DMS79 (cell line): ENCODE measurements at places on chromosomes 6 and 20.

- DNase-seq = no peak
These were observed 19.9 kb upstream of the BPIFA2 start for GRCh38 chr20:33148040-33148439.

DNA sequence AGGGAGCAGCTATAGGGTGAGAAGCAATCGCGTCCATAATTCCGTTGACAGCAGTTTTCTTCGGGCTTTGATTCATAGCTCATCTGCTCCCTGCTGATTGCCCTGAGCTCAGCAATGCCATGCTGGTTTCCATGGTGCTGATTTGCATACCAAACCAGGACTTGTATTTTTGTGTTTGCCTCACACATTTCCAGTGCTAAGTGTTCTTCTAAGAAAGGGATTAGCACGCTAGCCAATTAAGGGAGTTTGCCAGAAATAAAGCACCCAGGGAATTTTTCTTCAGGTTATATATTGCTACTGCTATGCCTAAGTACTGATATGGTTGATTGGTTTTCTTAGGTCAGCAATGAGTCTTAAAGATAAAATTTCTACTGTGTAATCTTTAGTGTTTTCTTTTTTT lies 177.6 kb downstream of the PLCB1 start:
- DNase-seq = no peak

DNA sequence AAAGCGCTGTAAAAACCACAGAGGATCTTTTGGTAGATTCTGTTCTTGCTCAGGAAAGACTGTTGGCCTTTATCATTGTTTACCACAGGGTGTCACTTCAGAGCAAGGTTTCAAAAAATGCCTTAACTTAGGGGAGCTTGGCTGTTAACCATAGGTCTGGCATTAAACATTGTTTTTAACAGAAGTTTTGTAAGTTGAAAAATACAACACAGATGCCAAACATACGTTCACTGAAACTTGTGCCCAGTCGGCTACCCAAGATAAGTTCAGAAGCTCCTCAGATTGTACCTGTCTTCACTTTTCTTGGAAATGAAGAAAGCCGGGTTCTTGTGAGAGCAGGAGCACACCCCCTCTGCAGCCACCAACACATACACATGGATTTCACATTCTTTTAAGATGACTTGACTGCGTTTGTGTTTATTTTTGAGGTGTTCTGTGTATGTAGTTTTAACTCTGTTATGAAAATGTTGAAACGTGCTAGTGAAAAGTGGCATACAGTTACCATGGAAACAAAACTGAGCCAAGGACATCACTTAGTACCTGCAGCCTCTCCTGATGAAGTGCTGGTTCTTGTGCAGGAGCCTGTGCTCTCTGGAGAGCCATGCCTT lies 64.9 kb downstream of the SYCP2L start:
- DNase-seq = no peak

DNA sequence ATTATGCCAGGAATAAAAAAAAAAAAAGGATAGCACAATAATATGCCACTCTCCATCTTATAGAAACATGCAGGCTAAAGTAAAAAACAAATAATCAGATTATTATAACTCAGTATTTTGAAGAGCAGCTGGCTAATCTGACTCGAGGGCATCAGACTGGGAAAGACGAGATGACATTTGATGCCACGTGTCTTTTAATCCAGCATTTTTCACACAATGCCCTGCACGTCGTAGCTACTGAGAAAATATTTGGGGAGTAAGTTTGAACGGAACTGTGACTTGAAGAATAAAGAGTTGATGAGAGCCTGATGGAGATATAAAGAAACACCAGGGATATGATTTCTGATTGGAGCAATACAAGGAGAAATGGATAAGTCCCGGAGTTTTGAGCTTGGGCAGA lies 237.7 kb downstream of the ARID1B start:
- DNase-seq = no peak

- no peak for DNase-seq
These were observed 1.1 kb upstream of the SLC4A11 start for GRCh38 chr20:3239867-3240775.

GRCh38 chr6:79687759-79688158 lies 56.6 kb downstream of the SH3BGRL2 start:
- no peak for DNase-seq

- no peak for DNase-seq
These were observed 155.0 kb upstream of the SUPT3H start for GRCh38 chr6:45532721-45533210.

DNA sequence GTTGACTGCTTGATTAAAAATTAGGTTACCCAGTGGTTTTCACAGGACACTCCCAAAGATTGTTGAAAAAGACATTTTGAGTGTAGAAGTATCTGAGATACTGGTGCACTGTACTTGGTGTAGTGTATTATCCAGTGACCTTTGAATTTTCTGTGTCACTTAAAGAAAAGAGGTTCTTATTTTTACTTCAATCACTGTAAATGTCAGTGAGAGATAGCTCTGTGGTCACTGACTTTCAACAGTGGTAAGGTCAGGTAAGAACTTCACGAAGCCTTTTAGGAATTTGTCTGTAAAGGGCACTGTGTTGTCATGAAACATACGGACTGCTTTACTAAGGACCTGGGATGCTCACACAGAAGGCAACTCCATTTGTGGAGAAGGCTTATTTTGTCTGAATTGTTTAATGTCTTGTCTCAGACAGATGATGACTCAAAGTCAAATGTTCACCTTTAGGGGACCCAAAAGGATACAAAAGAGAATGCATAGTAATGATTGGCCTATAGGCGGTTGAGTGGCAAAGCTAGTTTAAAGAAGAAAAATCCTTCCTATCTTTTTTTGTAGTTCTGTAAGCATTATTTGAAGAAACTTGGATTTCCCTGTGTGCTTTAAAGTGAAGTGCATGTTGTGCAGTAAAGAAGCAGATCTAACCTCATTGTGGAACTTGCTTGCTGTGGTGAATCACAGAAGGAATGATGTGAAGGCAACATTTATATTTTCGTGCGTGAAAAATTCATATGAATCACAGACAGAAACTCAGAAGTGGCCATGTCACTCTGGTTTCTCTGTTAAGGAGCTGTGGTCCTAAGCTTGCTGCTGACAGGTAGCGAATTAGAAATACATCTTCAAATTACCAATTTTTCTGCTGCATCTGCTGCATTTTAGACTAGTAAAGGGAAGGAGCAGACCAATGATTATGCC lies 47.3 kb downstream of the ZFAND3 start:
- no peak for DNase-seq

- peak; percentile 91 for DNase-seq
These were observed 140.5 kb downstream of the BTBD3 start for GRCh38 chr20:12058216-12058615.

DNA sequence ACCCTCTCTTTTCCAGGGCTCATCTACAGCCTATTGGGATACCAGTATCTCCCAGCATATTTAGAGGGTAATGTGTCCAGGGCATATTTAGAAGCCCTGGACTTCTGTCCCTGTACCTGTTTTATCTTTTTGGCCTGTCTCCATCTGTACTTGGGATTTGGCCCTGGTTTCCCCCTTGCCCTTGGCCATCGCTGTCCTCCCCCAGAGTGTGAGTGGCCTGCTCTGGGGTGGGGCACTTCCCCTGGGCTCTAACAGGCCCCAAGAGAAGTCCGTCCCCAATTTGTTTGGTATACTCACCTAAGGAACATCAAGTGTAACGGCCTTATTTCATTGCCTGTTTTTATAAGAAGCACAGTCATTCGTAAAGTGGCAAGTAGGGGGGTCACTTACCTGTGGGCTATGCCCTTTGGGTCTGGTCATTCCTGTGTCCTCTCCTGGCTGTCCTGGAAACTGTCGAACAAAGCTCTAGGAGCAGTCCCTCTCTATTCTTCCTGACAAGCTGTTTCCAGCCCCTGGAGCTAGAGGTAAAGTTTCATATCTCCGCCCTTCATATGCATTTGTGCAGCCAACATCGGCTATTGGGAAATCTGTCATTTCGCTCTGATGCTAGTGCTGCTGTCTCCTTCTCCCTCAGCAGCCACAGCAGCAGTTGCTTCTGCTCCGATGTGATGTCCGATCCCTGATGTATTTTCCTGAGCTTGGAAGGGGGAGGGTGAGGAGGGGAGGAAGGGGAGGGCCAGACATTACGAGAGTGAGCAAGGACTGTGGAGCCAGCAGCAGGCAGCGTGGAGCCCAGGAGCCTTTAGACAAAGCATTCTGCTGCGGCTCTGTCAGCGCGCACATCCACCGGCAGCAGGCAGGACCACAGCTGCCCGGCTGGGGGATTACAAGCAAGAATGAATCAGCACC lies 83.4 kb downstream of the TCP11 start:
- DNase-seq = no peak

DNA sequence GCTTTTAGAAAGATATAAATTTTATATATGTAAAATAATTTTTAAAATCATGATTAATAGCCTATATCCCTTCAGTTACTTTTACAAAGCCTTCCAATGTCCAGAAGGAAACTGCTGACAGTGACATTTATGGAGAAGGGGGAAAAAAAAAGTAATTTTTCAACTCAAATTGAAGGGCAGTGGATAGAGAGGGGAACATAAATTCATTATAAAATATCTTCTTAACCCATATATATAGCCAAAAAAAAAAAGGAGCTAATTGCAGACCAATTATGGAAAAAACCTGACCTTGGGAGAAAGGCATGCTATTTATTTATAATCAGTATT lies 392.9 kb downstream of the PLCB1 start:
- no peak for DNase-seq

DNA sequence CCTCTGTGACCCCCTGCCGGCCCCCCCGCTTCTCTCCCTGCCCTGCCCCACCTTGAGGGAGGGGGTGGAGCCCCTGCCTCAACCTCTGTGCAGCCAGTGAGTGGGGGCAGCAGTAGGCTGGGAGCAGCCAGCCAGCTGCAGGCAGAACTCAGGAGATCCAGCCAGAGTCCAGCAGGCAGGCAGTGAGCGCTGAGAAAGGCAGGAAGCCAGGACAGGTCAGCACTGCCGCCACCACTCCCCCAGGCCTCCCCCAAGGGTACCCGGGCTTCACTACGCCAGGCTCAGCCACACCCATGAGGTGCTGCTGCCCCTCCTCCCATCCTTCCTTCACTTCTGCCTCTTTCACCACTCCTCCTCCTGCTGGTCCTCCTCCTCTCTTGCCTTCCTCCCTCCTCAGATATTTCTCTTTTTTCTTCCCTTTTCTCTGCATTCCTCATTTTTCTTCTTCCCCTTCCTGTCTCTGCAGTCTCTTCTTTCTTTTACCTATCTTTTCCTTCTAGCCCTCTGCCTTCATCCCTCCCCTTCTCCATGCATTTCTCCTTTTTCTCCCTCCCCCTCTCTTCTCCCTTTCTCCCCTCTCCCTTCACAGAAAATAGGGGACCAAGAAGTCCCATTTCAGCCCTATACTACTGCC lies 11.5 kb downstream of the TMEM63B start:
- DNase-seq = no peak

DNA sequence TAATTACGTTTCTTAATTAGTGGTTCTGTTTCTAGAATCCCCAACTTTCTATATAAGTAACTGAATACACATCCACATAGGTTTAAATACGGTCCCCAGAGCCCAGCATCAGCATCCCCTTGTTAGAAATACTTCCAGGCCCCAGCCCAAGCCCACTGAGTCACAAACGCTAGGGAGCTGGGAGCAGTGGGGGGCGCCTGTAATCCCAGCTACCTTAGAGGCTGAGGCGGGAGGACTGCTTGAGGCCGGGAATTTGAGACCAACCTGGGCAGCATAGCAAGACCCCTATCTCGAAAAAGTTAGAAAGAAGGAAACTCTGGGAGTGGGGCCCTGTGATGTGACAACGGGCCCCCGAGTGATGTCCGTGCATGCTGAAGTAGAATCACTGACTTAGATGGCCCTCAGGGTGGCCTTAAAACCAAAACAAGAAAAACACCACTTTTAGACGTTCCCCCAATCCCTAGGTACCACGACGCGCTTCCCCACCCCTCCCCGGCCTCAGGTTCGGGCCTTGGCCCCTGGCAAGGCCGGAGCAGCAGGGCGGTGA lies 1.3 kb upstream of the PPP1R3G start:
- DNase-seq = no peak

DNA sequence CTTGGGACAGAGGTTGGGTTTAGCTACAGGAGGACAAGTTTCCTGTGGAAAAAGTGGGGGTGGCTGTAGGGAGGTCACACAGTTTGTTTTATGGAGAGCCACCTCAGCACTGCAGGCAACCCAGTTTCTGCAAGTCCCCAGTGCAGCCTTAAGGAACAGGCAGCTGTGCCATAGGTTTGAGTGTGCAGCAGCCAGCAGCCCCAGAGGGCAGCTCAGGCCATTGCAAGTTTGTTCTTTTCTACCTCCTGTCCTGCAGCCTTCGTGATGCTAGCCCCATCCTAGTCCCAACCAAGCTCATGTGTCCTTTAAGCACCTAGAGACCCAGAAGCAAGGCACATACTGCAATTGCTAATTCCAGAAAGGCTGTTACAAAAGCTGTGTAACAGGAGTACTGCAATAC lies 58.8 kb downstream of the ZBTB9 start:
- DNase-seq = no peak

GRCh38 chr6:70629929-70630328 lies 37.8 kb upstream of the SMAP1 start:
- DNase-seq = no peak

- DNase-seq = no peak
These were observed 35.0 kb downstream of the LRRC1 start for GRCh38 chr6:53829698-53830221.

DNA sequence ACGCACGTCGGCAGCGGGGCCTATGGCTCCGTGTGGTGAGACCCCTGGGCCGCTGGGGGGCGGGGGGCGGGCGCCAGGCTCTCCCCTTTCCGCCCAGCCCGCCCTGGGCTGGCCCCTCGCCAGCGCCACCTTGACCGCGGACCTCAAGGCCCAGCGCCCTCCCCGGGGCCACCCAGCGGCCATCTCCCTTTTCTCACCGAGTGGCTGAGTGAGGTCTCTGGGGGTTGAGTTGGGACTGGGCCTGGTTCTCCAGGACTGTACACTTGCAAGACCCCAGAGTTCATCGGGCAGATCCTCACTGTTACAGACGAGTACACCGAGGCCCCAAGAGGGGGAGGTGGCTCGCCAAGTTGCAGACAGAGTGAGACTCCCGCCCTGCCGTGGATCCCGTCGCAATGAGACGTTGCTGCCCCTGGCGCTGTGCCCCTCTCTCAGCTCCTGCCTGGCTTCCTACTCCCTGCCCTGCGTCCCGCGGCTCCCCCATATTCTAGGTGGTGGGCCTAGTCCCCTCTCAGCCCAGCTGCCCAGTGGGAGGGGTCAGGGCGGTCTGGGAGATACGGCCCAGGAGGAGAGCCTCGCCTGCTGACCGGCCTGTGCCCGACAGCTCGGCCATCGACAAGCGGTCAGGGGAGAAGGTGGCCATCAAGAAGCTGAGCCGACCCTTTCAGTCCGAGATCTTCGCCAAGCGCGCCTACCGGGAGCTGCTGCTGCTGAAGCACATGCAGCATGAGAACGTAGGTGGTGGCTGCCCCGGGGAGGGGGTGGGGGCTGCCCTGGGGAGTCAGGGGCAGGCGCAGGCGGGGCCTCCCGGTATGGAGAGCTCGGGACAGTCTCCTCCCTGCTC lies 576 bp downstream of the MAPK13 start:
- DNase-seq = peak; percentile 67

DNA sequence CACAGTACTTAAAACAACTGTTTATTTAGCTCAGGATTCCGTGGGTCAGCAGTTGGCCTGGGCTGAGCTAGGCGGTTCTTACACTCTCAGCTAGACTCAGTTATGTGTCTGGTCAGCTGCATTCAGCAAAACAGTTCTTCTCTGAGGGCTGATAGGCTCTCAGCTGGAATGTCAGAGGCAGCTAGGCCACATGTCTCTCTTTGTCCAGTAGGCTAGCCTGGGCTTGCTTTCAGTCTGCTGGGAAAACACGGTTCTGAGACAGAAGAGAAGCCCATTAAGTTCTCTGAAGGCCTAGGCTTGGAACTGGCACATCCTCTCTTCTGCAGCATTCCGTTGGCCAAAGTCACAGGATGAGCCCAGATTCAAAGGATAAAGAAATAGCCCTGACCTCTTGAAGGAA lies 65.6 kb downstream of the TULP4 start:
- no peak for DNase-seq
